Heart left ventricle (tissue), 16 donors: ENCODE measurements at places on chromosomes 1 and 21. TPM values are rescaled to one million over a fixed set of nuclear protein-coding genes. Genes with fewer than 3 reads are reported as not detected.

Gene TRIM67
- total RNA-seq: not detected

Gene LHX8
- not detected for total RNA-seq

Gene HHAT
- total RNA-seq: 2.8 TPM

Gene CCDC181
- total RNA-seq: 1.2 TPM

Gene HIVEP3
- total RNA-seq: 5.7 TPM

Gene PI4KB
- total RNA-seq: 34.9 TPM

Gene CCDC185
- not detected for total RNA-seq

Gene CGN
- 0.82 TPM for total RNA-seq

DNA sequence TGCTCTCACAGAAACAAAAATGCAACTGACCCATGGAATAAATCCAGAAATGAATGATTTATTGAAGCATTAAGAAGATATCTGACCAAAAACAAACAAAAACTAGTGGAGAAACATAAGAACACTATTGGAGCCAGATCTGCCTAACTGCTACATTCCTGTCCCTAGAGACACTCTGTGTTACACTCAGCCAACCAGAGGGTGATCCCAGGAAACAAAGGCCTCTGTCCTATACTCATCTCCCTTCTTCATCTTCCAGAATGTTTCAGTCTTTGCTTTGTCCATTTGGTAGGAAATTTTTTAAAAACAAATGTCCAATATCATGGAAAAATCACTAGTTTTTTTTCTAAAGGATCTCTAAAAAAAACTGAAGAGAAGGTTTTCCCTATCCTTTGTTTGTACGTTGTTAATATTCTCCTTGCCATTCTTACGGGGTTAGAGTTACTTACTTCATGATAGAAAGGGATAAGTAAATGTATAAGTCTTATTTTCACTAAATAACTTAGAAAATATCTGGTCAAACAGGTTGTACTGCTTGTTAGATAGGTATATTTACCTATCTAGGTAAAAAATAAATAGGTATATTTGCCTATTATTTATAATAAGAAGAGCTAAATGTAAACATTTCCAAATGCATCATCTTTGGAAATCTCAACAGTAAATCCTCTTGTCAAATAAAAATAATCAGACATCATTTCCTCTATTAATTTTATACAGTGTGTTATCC, 59.1 kb downstream of the NME7 start:
- DNase-seq: no peak
- no peak overlapping the region for H3K27ac ChIP-seq
- peaks cover 8% of the 10 kb centered on the region for H3K4me1 ChIP-seq
- no peaks in the 10 kb centered on the region for H3K27me3 ChIP-seq
- H3K4me3 ChIP-seq: no peak overlapping the region

GRCh38 chr1:77465139-77465538, 183.3 kb downstream of the AK5 start:
- no peak overlapping the region for H3K4me3 ChIP-seq
- H3K27me3 ChIP-seq: no peaks in the 10 kb centered on the region
- DNase-seq: no peak
- H3K36me3 ChIP-seq: no peaks in the 10 kb centered on the region

DNA sequence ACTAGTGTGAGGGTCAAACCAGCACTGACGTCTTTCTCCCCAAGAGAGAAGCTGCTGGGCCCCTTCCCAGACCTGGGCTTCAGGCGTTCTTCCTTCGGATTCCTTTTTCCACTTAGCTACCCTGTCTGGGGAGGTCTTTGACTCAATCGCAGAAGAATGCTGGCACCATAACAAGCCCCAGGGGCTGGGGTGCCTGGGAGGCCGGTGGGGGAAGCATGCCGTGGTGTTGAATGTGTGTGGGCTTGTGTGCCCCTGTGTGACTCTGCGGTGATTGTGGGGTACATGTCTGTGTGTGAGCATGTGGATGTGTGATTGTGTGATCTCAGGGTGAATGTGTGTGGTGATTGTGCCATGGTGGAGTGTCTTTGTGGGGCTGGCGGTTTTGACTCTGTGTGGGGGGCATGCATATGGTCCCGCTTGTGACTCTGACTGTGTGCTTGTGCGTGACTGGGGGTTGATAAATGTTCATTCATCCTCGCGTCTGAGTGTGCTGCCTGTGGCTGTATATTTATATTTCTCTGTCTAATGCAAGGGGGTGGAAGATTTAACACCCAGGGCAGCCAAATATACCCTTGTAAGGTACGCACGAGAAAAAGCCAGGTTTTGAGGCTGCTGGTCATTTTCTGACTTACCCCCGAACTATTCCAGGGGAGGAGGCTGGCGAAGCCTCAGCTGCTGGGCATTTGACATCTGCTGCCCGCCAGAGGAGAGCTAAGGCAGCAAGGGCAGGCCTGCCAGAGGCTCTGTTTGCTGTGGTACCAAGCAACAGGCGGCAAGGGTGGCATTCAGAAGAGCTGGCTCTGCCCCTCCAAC, 1.1 kb upstream of the SYNC start:
- peak overlapping the region; percentile 85 for H3K27ac ChIP-seq
- H3K36me3 ChIP-seq: no peaks in the 10 kb centered on the region
- H3K4me3 ChIP-seq: peak overlapping the region; percentile 69
- peak; percentile 30 for DNase-seq
- H3K27me3 ChIP-seq: no peaks in the 10 kb centered on the region
- H3K4me1 ChIP-seq: peaks cover 35% of the 10 kb centered on the region

- peaks cover 60% of the 10 kb centered on the region for H3K4me1 ChIP-seq
- peak overlapping the region; percentile 78 for H3K27ac ChIP-seq
- no peak overlapping the region for H3K4me3 ChIP-seq
Measured at GRCh38 chr1:99662539-99663080, 16.7 kb downstream of the PALMD start.

DNA sequence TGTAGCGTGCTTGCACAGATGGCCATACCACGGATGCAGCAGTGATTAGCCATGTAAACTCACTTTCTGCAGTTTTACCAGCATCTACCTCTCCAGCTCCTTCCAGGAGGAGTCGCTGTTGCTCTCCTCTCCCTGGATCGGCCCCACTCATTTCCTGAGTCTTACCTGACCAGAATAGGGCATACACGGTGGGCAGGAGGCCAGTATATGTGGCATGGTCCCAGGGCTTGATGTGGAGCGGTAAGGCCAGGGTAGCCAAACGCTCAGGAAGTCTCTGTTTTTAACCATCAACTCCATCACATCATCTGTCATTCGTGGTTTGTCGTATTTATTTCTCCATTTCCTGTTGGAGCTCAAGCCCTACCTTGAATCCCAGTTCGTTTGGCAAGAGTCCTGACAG, 163.4 kb upstream of the USP24 start:
- H3K4me1 ChIP-seq: peaks cover 3% of the 10 kb centered on the region
- no peaks in the 10 kb centered on the region for H3K27me3 ChIP-seq
- no peaks in the 10 kb centered on the region for H3K36me3 ChIP-seq
- DNase-seq: peak; percentile 28

GRCh38 chr1:219990782-219991510, 55.4 kb downstream of the EPRS1 start:
- no peaks in the 10 kb centered on the region for H3K27me3 ChIP-seq
- H3K27ac ChIP-seq: no peak overlapping the region
- H3K4me1 ChIP-seq: no peaks in the 10 kb centered on the region
- no peak overlapping the region for H3K4me3 ChIP-seq

DNA sequence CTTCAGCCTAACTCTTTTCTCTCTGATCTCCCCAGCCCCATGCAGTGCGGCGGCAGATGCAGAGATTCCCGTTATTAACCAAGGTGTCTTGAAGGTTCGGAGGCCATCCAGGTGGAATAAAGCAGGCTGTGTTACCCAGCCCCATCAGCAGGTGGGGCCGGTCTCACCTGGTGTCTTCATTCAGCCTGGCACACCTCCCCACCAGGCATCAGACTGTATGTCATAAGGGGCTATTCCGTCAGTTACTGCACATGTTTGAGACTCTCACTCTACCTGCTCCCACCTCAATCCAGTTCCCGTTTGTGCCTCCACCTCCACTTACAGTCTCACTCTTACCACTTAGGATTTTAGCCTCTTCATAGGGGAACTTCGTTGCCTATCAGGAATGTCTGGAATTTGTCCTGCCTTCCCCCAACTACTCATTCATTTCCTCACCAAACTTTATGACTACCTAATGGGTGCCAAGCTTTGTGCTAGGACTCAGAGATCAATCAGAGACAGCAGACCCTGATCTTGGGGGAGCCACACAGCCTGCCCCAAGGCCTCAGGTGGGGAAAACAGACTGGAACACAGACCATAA, 170.2 kb downstream of the PLPP3 start:
- H3K4me3 ChIP-seq: no peak overlapping the region
- no peak overlapping the region for H3K27ac ChIP-seq
- peaks cover 31% of the 10 kb centered on the region for H3K4me1 ChIP-seq

DNA sequence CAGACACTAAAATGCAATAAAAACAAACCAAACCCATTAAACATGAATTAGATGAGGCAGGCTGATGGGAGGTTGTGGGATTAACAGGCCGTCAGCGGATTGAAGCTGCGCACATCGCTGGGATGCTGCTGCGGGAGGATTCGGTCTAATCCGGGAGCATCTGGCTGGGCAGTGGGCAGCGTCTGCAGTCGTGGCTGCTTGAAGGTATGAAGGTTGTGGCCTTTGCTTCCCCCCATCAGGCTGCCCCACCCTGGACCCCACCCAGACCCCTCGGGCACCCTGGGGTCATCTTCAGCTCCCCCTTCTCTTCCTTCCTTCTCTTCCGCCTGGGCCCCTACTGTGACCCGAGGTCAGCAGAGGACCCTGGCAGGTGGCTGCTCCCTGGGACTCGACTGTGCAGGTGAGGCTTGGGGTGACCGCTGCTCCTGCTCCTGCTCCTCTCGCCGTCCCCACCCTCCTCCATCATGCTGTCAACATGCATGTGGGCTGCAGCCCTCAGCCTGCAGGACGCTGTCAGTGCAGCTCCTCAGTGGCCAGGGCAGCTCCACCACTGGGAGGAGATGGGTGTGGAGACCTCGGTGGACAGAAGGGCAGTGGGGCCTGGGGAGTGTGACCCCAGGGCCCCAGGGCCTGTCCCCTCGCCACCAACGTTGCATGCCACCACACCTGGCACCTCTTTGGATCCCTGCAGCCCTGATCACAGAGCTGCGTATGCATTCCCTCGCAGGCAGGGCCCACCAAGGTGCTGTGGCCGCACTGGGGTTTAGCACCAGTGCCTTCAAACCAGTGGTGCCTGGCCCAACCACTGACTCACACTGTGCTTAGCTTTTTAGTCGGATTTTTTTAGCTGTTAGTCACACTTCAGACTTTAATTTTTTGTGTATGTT, 112.2 kb upstream of the COL6A1 start:
- H3K4me1 ChIP-seq: no peaks in the 10 kb centered on the region
- no peak overlapping the region for H3K4me3 ChIP-seq
- no peaks in the 10 kb centered on the region for H3K36me3 ChIP-seq
- DNase-seq: no peak
- H3K27ac ChIP-seq: no peak overlapping the region
- no peaks in the 10 kb centered on the region for H3K27me3 ChIP-seq

DNA sequence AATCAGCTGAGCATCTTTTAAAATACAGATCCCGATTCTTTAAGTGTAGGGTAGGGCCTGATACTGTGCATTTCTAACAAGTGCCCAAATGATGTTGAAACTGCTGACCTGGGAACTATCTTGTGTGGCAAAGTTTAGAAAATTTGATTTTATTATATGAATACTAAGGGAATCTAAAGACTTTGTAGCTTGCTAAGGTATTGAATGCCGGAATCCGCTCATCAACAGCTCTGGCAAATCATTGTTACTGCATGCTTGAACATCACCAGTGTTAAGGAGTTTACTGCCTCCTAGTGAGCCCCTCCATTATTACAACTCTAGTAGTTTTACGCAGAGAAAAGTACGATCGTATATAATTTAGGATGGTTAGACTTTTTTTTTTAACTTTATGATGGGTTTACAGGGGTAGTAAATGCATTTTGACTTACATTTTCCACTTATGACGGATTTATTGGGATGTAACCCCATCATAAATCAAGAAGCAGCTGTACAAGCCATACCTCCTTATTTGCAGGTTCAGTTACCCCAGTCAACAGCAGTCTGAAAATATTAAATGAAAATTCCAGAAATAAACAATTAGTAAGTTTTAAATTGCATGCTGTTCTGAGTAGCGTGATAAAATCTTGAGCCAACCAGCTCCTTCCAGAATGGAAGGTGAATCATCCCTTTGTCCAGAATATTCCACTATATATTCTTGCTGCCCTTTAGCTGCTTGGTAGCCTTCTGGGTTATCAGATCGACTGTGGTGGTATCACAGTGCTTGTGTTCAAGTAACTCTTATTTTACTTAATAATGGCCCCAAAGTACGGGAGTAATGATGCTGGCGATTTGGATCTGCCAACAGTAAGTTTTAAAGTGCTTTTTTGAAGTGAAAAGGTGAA, 892 bp downstream of the TYW3 start:
- H3K27ac ChIP-seq: peak overlapping the region; percentile 84
- DNase-seq: no peak
- no peaks in the 10 kb centered on the region for H3K36me3 ChIP-seq
- H3K4me1 ChIP-seq: peaks cover 40% of the 10 kb centered on the region
- no peaks in the 10 kb centered on the region for H3K27me3 ChIP-seq

DNA sequence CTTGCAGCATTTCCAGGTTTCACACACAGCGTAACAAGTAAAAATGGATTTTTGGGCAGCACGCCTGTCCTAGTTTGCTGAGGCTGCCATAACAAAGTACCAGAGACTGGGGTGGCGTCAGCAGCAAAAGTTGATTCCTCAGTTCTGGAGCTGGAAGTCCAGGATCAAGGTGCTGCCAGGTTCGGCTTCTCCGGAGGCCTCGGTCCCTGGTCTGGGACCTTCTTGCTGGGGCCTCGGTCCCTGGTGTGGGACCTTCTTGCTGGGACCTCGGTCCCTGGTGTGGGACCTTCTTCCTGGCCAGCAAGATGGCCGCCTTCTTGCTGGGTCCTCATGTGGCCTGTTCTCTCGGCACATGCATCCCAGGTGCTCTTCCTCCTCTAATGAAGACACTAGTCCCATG, 104.0 kb downstream of the PDE9A start:
- peak; percentile 20 for DNase-seq
- H3K4me1 ChIP-seq: no peaks in the 10 kb centered on the region
- no peak overlapping the region for H3K4me3 ChIP-seq
- H3K27me3 ChIP-seq: no peaks in the 10 kb centered on the region
- H3K27ac ChIP-seq: no peak overlapping the region

- no peak for DNase-seq
- no peaks in the 10 kb centered on the region for H3K27me3 ChIP-seq
- H3K4me1 ChIP-seq: no peaks in the 10 kb centered on the region
- H3K36me3 ChIP-seq: no peaks in the 10 kb centered on the region
- no peak overlapping the region for H3K4me3 ChIP-seq
- H3K27ac ChIP-seq: no peak overlapping the region
Measured at GRCh38 chr21:14116080-14116481, 94.7 kb downstream of the LIPI start.

- no peak overlapping the region for H3K4me3 ChIP-seq
- H3K36me3 ChIP-seq: peaks cover 82% of the 10 kb centered on the region
- DNase-seq: no peak
Measured at GRCh38 chr1:21875621-21876063, 61.5 kb downstream of the HSPG2 start.

GRCh38 chr1:221487781-221488524, 253.9 kb downstream of the DUSP10 start:
- H3K27me3 ChIP-seq: no peaks in the 10 kb centered on the region
- no peak overlapping the region for H3K4me3 ChIP-seq
- DNase-seq: no peak

GRCh38 chr1:64733581-64734286, 11.1 kb upstream of the RAVER2 start:
- no peak overlapping the region for H3K4me3 ChIP-seq
- no peaks in the 10 kb centered on the region for H3K27me3 ChIP-seq
- H3K4me1 ChIP-seq: no peaks in the 10 kb centered on the region
- H3K36me3 ChIP-seq: no peaks in the 10 kb centered on the region
- DNase-seq: no peak

GRCh38 chr21:45040739-45041138, 33.6 kb upstream of the ADARB1 start:
- no peaks in the 10 kb centered on the region for H3K27me3 ChIP-seq
- no peak overlapping the region for H3K27ac ChIP-seq
- no peak overlapping the region for H3K4me3 ChIP-seq
- DNase-seq: no peak
- H3K36me3 ChIP-seq: no peaks in the 10 kb centered on the region
- no peaks in the 10 kb centered on the region for H3K4me1 ChIP-seq
